Activated naive CD8-positive, alpha-beta T cell treated with anti-CD3 and anti-CD28 coated beads for 36 hours (primary cell): ENCODE measurements at places on chromosomes 11 and 22. TPM values are rescaled to one million over a fixed set of nuclear protein-coding genes. Genes with fewer than 3 reads are reported as not detected.

DNA sequence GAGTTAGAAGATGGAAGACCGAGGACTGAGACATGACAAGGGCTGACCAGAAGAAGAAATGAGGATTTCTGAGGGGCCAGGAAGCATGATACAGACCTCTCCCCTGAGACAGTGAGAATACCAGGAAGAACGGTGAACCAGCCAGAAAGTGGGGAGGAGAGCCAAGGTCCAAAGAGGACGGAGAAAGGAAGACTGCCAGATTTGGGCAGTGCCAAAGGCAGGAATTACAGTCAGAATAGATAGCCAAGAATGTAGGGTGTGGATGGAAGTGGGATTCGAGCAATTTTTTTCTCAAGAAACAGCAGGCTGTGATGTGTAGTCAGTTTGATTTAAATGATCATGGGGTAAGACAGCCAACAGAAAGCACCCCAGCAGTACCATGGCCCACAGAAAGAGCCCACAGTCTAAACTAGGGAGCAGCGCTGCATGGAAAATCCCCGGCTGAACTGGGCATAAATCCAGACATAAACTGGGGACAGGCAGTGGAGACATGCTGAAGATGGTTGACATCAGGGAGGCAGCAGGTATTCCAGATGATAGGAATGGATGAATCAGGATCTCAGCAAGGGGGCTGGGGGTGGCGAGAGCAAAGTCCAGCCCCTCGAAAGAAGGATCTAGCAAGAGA lies 67.3 kb upstream of the BARX2 start:
- no peak for DNase-seq

The SCN2B gene
- not detected for total RNA-seq

The PLAAT2 gene
- total RNA-seq: 1.0 TPM

The MS4A7 gene
- total RNA-seq: 0.41 TPM

GRCh38 chr11:103844327-103845215 lies 191.9 kb upstream of the DDI1 start:
- no peak for DNase-seq

- no peak for DNase-seq
These were observed 3.2 kb downstream of the TIMP3 start for GRCh38 chr22:32804531-32805360.

The TESMIN gene
- total RNA-seq: 3.2 TPM

GRCh38 chr11:117121176-117121575 lies 22.9 kb upstream of the PAFAH1B2 start:
- DNase-seq: no peak

- no peak for DNase-seq
These were observed 112.9 kb upstream of the DDI1 start for GRCh38 chr11:103923451-103923931.

DNA sequence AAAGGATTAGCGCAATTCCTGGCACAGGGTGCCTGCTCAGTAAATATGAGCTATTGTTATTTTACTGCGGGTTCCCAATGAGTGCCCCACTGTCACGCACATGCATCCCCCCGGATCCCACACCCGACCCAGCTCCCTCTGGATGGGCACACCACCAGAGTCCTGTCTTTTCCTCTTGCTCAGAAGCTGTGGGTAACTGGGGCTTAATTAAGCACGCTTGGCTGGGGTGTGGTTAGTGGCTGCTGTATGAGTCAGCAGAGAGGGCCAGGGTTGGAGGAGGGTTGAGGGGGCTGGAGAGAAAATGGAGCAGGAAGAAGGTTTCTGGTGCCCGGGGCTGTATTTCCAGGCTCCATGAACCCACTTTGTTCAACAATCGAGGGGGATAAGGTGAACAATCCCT lies 30.3 kb upstream of the NECTIN1 start:
- no peak for DNase-seq

DNA sequence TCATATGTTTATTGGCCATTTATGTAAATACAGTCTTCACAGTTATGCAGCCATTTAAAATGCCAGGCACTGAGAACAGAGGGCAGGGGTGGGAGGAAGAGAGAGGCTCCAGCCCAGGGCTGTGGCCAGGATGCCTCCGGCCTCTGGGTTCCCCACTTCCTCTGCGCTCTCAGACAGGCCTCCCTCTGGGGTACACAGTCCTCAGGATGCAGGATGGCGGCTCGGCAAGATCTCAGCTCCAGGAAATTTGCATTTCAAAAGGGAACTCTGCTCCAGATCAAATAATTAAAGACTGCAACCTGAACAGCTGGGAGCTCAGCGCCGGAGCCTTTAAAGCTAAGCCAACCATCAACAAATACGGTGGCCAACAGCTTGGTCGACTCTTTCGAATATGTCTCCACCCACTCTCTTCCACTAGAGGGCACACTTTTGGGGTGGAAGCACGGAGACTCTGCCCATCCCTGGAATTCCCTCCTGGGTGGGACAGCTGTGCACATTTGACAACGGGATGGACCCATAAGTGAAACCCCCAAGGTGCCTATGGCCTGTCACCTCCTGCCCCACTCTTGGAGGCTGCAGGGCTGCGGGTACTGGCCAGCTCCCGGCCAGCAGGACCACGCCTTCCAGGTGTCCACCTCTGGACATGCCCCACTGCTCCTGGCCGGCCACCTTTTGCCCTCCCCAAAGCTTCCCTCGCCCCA lies 1044.7 kb downstream of the BRD1 start:
- no peak for DNase-seq

- no peak for DNase-seq
These were observed 47.4 kb downstream of the UVRAG start for GRCh38 chr11:75862437-75862836.

DNA sequence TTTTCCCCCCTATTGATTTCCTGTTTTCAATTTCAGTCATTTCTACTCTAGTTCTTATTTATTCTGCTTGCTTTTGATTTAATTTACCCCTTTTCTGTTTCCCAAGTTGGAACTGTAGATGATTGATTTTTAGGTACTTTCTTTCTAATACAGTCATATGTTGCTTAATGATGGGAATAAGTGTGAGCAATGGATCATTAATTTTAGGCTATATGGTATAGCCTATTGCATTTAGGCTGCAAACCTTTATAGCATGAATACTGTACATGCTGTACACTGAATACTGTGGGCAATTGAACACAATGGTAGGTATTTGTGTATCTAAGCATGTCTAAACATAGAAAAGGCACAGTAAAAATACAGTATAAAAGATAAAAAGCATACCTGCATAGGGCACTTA lies 44.9 kb downstream of the DDX10 start:
- DNase-seq: no peak

The NLRP6 gene
- 3.7 TPM for total RNA-seq

DNA sequence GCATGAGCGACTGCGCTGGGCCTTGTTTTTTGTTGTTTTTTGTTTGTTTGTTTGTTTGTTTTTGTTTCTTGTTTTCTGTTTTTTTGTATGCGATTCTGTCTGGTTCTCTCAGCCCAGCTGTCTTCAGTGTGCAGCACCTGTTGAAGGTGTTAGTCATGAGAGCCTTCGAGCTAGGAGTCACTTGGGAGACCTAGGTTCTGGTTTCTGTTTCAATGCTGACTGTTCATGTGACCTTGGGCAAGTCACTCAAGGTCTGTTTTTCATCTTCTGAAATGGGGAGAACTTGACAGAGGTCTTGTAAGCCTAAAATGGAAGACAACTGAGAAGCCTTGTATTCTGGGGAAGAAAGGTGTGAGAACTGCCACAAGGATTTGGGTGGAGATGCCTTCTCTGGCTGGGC lies 1.8 kb downstream of the DCPS start:
- DNase-seq: no peak

The PAMR1 gene
- not detected for total RNA-seq

- no peak for DNase-seq
These were observed 12.7 kb downstream of the MRPL48 start for GRCh38 chr11:73800276-73800806.

DNA sequence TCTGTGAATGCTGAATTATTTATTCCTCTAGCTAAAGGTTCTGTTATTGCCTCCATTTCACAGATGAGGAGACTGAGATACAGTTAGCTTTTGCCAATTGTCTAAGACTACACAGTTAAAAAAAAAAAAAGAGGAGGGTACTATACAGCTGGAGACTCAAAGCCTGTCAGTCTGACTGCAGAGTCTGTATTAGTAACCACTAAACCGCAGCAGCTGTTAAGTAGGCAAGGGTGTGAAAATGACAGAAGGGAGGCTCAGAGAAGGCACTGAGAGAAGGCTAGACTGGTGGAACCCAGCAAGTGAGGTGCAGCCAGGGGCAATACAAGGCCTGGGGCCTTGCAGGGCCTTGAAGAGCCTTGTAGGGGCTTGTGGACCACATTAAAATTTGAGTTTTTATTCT lies 181.2 kb downstream of the CSNK2A3 start:
- DNase-seq: peak; percentile 18

GRCh38 chr11:76339221-76339620 lies 41.7 kb downstream of the THAP12 start:
- no peak for DNase-seq

GRCh38 chr11:118223992-118224391 lies 819 bp downstream of the JAML start:
- peak; percentile 39 for DNase-seq

GRCh38 chr22:20957683-20958431 lies 9.2 kb upstream of the AIFM3 start:
- DNase-seq: no peak

The CD151 gene
- total RNA-seq: 47.3 TPM

The GRIK4 gene
- total RNA-seq: 0.43 TPM

- no peak for DNase-seq
These were observed 41.8 kb downstream of the ENTHD1 start for GRCh38 chr22:39851606-39852315.

DNA sequence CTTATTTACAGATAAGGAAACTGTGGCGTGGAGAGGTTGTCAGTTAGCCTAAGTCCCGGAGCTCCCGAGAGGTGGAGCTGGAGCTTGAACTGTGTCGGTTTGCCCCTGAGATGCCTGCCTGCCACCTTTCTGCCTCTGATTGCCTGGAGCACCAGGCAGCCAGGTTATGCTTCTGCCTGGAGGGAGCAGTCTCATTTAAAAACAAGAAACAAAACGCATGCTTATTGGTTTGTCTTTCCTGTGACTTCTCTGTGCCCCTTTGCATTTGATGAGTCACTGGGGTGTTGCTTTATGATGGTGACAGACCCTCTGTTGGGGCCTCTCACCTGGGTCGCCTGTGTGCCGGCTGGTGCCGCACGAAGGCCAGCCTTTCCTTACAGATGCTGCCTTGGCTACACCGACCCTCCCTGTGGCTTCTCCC lies 12.2 kb downstream of the AP2A2 start:
- peak; percentile 16 for DNase-seq

GRCh38 chr11:34475656-34476055 lies 36.9 kb downstream of the CAT start:
- no peak for DNase-seq

GRCh38 chr11:122322329-122322728 lies 206.3 kb upstream of the BLID start:
- no peak for DNase-seq

The FOLR2 gene
- not detected for total RNA-seq

GRCh38 chr11:30281476-30282288 lies 41.2 kb upstream of the ARL14EP start:
- DNase-seq: no peak

- DNase-seq: no peak
These were observed 46.7 kb downstream of the MEI1 start for GRCh38 chr22:41745968-41746367.

- DNase-seq: no peak
These were observed 1.4 kb downstream of the CDC42BPG start for GRCh38 chr11:64842851-64843685.

The FGF19 gene
- not detected for total RNA-seq

DNA sequence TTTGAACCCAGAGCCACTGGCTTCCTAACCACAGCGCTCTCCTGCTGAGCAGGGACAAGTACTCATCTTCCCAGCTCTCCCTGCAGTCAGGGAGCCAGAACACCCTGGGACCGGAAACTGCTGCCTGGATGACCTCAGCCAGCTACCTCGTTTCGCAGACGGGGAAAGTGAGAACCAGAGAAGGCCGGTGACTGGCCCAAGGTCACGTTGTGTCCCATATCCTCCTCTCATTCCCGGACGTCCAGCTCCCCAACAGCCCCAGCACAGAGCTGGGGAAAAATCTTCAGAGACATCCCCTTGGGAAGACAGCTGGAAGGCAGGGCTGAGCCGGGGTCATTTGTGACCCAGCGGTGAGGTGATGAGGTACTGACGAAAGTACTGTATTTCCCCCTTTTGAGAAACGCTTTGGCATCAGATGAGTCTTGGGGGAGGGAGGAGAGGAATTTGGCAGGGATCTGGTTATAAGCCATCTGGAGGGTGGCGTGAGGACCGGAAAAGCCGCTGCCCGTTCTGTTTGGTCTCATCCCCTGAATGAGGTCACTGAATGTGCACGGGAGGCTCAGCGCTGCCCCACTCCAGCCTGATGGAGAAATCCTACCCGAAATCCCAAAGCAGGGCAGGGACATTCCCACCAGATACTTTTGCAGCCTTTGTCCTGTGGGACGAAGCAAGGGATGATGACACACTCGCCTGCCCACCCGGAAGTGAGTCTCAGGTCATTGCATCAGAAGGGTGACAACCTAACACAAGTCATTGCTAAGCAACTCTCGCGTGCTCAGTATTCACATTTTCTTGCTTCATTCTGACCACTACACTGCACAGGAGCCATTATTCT lies 41.1 kb downstream of the LIF start:
- DNase-seq: no peak

GRCh38 chr11:114168691-114169090 lies 109.2 kb downstream of the ZBTB16 start:
- DNase-seq: no peak

The CFAP300 gene
- total RNA-seq: not detected

GRCh38 chr22:30565341-30565740 lies 9.1 kb downstream of the GAL3ST1 start:
- no peak for DNase-seq

The CDC42EP1 gene
- 0.25 TPM for total RNA-seq

- DNase-seq: peak; percentile 27
These were observed 32.0 kb downstream of the PDE2A start for GRCh38 chr11:72642043-72642883.

GRCh38 chr11:121412711-121413415 lies 39.3 kb upstream of the SORL1 start:
- DNase-seq: no peak

GRCh38 chr22:17916226-17916889 lies 108.0 kb downstream of the MICAL3 start:
- DNase-seq: no peak

DNA sequence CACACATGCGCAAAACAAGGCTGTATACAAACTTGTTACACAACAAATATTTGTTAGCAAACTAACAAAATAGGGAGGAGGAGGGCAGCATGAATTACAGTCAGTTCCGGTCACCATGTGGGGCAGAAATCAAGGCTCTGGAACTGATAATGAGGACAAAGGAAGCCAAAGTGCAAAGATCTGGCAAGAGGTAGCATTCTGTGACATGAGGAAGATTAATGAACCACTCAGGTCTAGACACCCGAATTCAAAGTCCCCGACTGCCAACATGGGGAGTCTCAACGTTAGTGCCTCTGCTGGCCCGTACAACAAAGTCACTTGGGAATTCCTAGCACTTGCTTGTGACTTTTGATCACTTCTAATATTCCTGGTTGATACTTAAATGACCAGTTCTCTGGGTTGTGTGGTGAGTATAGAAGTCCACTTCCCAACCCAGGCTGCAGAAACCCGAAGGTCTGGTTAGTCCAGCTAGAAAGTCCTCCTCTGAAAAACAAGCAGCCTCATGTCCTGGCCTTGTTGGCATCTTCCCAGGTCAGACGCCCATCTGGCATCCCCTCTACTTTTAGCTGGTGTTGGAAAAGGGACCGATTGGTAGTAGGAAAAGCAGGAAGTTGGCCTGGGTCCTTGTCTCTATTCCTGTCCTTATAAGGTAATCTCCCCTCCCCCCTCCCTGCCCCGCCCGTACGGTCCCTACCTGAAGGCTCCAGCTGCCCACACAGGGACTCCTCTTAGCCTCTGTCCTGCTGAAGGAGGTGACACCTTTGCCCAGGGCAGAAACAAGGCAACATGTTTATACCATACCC lies 1.6 kb downstream of the SUN2 start:
- no peak for DNase-seq
